MG63 (cell line): ENCODE measurements at places on chromosomes 4 and X.

- DNase-seq, result no peak
These were observed 33.9 kb downstream of the CPLX1 start for GRCh38 chr4:791898-792625.

DNA sequence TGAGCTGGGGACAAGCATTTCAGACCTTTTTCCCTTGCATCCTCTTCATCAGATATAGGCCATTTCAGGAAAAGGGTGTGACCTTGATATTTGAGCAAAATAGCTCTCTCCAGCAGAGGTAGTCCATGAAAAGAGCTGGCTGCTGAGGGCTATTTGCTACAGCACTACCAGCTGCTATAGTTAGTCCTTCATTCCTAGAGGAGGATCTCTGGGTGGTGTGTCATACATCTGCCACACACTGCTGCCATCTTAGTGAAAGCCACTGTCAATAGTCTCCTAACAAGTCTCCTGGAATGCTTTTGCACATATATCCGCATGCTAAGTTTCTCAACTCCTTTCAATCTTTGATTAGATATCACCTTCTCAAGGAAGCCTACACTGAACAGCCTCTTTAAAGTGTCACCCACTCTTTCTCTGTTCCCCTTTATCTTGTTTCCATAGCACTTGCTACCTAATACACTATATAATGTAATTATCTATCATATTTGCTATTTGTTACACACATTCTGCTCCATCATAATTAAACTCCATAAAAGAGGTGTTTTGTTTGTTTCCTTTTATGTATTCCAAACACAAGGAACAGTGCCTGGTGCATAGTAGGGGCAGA is 131.9 kb downstream of the TBC1D19 start:
- no peak for DNase-seq

- peak; percentile 20 for DNase-seq
These were observed 187.5 kb downstream of the QDPR start for GRCh38 chr4:17324386-17324830.

- DNase-seq, result no peak
These were observed 65.5 kb upstream of the FHDC1 start for GRCh38 chr4:152870606-152871005.

DNA sequence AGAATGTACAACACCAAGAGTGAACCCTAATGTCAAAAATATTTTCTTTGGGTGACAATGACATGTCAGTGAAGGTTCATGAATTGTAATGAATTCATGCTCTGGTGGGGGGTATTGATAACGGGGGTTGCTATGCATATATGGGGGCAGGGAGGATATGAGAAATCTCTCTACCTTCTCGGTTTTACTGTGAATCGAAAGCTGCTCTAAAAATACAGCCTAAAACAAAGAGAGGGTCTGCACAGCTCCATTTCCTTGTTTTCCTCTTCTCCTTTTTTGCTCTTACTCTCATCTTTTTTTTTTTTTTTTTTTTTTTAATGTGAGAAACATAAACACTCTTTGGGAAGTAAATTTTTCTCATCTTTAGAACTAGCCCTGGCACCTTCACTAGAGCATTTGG is 85.8 kb downstream of the DCTD start:
- no peak for DNase-seq

- peak; percentile 48 for DNase-seq
These were observed 4.3 kb downstream of the EPHA5 start for GRCh38 chr4:65665771-65666523.

DNA sequence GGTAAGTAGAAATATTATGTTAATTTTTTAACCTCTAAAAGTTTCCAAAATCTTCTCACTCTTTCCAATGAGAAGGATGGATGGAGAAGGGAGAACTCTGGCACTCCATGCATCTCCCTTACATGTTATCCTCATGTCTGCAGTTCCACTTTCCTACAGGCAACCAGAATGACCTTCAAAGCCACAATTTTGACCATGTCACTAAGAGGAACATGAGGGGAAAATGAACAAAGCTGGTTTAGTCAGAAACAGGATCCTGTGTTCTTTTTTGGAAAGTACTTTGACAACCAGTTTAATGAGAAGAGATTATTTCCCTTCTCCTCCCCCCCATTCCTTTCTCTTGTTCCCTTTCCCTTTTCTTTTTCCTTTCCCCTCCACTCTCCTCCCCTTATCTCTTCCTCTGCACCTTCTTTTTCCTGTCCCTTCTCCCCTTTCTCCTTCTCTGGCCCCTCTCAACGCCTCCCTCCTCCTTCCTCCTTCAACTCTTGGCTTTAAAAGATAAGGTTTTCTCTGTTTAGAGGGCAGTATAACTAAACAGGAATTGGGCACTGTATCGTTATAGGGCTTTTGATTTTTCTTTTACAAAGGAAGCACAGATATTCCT is 42.5 kb downstream of the DTHD1 start:
- DNase-seq, result no peak

- DNase-seq, result peak; percentile 19
These were observed 9.5 kb downstream of the AMBN start for GRCh38 chr4:70601422-70602039.

- no peak for DNase-seq
These were observed 147.7 kb downstream of the RBM46 start for GRCh38 chr4:154928640-154929257.

DNA sequence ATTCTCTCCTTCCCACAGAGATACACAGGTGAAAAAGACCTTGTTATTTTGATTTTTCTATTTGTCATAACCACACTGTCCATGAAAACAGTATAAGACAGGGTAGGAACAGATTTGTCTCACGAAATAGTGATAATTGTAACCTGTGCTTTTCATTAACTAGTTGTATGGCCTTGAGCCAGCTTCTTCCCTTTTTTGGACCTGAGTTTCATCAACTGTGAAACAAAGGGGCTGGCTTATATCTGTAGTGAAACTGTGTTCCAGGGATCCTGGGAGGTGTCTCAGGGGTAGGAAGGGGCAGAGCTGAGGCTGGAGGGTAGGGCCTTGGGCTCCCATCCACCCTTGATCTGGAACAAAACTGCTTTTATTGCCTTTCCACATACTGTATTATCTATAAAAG is 50.9 kb downstream of the MED28 start:
- DNase-seq, result no peak

DNA sequence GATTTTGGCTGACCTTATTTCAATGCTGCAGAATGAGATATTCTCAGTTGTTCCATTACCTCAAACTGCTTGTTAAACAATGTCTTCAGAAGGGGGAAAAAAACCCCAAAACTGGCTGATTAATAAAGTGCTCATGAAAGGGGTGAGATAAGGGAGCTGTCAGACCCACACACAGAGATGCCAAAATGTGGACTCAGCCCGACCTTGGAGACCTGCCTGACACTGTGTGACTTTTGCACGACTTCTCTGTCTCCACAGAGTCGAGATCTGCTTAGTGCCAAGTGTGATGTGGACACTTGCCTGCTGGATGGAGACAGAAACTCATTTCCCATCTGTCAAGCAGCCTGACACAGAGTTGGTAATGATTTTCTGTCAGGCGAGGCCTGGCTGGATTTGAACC is 31.5 kb downstream of the REELD1 start:
- DNase-seq, result no peak

DNA sequence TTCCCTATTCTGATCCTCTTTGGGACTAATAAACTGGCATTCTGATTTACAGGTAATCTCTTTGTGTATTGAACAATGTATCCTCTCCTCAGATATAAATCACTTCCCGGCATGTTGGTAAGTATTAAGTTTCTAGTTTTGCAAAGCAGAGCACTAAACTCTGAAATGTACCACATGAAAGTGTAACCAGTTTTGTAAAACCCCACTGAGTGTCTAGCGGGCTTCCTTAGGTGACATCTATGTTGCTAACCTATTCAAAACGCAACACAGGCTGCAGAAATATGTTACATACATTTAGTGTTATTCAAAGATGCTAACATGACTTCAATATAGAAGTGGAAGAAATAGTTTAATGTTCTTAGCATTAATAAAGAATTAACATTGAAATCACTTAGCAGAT is 25.2 kb downstream of the DNAJB14 start:
- DNase-seq, result no peak

GRCh38 chr4:153520801-153521329 is 54.7 kb downstream of the TMEM131L start:
- no peak for DNase-seq

- peak; percentile 9 for DNase-seq
These were observed 89.5 kb downstream of the OR13H1 start for GRCh38 chrX:131633285-131633917.

GRCh38 chr4:161651586-161651985 is 512.2 kb downstream of the FSTL5 start:
- no peak for DNase-seq

GRCh38 chr4:83767067-83767466 is 231.2 kb downstream of the GPAT3 start:
- no peak for DNase-seq

GRCh38 chr4:54942721-54943120 is 182.7 kb downstream of the KDR start:
- DNase-seq, result no peak

- no peak for DNase-seq
These were observed 25.4 kb upstream of the TBC1D1 start for GRCh38 chr4:37865450-37865849.

- DNase-seq, result no peak
These were observed 4.3 kb downstream of the CLGN start for GRCh38 chr4:140423106-140423505.

DNA sequence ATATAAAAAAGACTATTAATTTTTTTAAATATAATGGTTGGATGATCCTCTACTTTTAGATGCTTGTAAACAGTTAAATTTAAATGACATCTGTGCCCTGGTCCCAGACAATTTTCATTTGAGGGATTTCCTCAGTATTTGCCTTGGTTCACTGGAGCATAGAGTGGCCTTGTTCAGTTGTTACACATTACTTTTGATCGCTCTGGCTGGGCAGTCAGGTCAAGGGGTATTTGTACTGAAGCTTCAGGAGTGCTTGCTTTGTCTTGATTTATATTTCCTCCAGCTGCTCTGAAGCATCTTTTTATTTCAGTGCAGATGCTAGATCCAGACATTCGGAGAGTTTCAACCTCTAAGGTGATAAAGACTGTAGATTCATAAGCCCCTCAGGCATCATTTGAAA is 50.0 kb downstream of the COMMD8 start:
- DNase-seq, result no peak

GRCh38 chrX:102599951-102600579 is 750 bp downstream of the ARMCX5 start:
- no peak for DNase-seq

DNA sequence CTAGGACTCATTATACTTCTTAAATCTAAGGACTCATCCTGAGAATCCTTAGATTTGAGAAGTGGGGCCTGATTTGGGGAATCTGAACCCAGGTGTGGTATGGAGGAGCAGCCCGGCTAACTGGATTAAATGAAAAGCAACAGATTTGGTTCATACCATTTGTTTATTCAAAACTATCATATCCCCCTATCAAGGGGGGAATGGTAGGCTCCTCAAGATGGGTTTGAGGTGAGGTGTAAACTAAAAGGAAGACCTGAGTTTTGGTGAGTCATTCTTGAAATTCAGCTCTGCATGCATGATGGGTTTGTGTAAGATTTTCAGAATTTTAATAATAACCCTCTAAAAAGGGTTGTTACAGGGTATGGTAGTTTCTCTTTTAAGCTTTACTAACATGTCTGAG is 53.4 kb downstream of the CASP6 start:
- no peak for DNase-seq

DNA sequence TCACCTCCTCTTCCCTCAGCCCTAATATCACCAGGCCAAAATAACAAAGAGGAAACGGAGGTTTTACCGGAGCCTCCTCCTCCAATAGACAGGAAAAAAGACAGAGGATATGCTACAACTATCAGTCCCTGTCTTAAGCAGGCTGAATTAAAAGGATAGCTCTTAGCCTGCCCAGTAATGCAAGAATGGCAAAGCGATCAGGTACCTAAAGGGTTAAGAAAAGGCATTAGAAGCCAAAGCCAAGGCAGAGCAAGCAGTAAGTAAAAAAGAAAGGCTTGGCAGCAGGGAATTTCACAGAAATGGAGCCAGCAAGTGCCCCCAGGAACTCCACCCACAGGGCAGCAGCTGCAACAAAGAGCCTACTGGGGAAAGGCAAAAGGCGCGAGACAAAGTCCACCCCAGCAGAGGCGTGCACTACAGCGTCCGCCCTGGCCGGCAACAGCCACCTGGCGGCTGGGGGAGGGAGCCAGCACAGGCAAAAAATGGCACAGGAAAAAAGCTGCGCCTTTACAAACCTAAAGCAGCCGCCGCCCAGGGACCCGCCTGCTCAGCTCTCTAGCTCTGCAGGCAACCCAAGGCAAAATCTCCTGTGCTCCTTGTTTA is 220.6 kb upstream of the ZC4H2 start:
- DNase-seq, result peak; percentile 1

DNA sequence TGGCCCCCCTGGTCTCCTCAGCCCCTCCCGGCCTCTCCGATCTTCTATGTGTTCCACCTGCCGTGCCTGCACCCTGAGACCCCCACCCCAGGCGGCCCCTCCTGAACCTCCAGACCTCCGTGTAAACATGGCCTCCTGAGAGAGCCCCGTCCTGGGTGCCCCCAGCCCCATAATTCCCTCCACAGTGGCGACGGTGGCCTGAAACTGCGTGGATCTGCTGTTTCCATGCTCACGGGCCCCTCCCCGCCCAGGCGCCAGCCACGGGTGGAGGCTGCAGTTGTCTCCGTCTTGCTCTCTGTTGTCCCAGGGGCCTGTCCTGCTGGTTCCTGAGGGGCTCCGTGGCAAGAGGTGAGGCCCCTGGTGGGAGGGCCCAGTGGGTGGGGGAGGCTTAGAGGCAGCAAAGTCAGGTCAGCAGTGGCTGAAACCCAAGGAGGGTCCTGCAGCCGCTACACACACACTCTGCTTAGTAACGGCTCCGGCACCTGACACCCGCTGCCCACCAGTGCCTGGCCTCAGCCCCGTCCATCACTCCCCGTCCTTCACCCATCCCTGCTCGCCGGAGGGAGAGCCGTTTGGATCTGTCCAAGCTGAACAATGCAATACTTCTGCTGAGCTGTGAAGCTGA is 75.8 kb downstream of the FAM53A start:
- no peak for DNase-seq

DNA sequence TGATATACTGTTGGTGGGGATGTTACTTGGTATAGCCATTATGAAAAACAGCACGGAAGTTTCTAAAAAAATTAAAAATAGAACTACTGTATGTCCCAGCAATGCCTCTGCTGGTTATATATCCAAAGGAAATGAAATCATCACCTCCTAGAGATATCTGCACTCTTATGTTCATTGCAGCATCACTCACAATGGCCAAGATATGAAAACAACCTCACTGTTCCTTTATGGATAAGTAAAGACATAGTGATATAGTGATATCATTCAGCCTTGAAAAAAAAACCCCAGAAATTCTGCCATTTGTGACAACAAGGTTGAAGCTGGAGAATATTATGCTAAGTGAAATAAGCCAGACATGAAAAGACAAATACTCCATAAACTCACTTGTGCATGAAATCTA is 543.8 kb upstream of the SLIT2 start:
- no peak for DNase-seq

DNA sequence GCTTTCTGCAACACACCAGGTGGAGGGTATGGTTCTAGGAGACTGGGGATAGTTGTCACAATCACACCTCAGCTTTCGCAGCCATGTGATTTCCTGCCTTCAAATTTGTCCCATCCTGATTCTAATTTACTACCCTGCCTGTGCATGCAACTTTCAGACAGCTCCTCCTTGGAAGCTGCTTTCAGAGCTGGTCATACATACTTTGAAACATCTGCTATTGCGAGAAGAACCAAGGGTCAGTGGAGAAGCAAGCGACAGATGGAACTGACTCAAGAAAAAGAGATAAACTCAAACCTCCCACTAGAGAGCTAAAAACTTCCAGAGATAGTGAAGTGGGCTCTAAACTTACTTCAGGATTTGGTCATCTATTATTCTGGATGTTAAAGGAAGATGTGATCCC is 381.7 kb upstream of the FGF13 start:
- no peak for DNase-seq
